ENCODE measurements at places on chromosomes 12 and 14. TPM values are rescaled to one million over a fixed set of nuclear protein-coding genes. Genes with fewer than 3 reads are reported as not detected.

The POTEG gene
- not detected for total RNA-seq

The MORN3 gene
- 0.78 TPM for total RNA-seq

DNA sequence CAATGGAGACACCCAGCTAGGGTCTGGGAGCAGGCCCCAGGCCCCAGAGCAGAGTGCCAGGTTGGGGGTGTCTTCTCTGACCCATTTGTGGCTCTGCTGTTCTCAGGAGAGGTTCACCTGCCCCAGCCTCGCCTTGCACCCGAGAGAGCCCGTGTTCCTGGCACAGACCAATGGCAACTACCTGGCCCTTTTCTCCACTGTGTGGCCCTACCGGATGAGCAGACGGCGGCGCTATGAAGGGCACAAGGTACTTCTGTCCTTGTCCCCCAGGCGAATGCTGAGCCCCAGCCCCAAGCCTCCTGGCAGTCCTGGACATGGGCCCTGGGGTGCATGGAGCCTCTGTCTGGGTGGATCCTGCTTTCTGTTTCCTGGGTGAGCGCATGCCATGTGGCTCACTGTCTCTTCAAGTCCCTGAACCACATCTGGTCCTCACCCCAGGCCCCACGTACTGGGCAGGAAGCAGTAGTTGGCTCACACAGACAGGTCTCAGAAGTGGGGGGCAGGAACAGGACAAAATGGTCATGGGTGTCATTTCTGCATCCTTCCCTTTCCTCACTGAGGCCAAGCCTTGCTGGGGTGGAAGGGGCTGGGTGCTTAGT lies 58.2 kb downstream of the BEGAIN start:
- H3K27ac ChIP-seq, result no peak overlapping the region

GRCh38 chr12:131853832-131854797 lies 25.9 kb downstream of the MMP17 start:
- no peaks in the 10 kb centered on the region for H3K27me3 ChIP-seq
- H3K27ac ChIP-seq, result no peak overlapping the region
- no peaks in the 10 kb centered on the region for H3K36me3 ChIP-seq
- no peaks in the 10 kb centered on the region for H3K4me1 ChIP-seq

- peaks cover 6% of the 10 kb centered on the region for H3K4me1 ChIP-seq
- no peaks in the 10 kb centered on the region for H3K36me3 ChIP-seq
- DNase-seq, result no peak
- H3K27ac ChIP-seq, result peak overlapping the region; percentile 69
- H3K4me3 ChIP-seq, result no peak overlapping the region
- H3K27me3 ChIP-seq, result no peaks in the 10 kb centered on the region
Observed at GRCh38 chr14:55126932-55127459, 2.1 kb upstream of the LGALS3 start.

GRCh38 chr14:60679566-60680258 lies 30.4 kb upstream of the SIX1 start:
- no peak overlapping the region for H3K27ac ChIP-seq
- DNase-seq, result no peak
- no peaks in the 10 kb centered on the region for H3K4me1 ChIP-seq
- H3K27me3 ChIP-seq, result no peaks in the 10 kb centered on the region

GRCh38 chr12:55467836-55468235 lies 2.1 kb downstream of the OR6C70 start:
- no peaks in the 10 kb centered on the region for H3K27me3 ChIP-seq
- DNase-seq, result no peak
- no peaks in the 10 kb centered on the region for H3K36me3 ChIP-seq

The SUSD6 gene
- 51.7 TPM for total RNA-seq

DNA sequence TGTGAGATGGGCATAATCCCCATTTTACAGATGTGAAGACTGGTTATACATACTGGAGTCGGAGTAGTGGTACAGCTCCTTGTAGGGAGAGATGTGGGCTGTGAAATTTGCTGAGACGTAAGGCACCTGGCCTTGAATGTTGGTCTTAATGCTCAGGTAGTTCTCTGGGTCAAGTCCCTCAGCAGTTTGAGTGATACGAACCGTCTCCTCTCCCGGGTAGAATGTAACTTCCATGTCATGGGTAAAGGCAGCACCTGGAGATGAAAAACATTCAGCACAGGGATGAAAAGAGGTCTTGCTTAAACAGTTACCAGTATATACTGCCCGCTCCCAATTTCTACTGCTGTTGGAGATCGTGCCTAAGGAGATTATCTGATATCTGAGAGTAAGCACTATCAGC lies 28.3 kb downstream of the NID2 start:
- peaks cover 4% of the 10 kb centered on the region for H3K36me3 ChIP-seq
- no peak overlapping the region for H3K4me3 ChIP-seq
- no peak overlapping the region for H3K27ac ChIP-seq
- H3K27me3 ChIP-seq, result no peaks in the 10 kb centered on the region

DNA sequence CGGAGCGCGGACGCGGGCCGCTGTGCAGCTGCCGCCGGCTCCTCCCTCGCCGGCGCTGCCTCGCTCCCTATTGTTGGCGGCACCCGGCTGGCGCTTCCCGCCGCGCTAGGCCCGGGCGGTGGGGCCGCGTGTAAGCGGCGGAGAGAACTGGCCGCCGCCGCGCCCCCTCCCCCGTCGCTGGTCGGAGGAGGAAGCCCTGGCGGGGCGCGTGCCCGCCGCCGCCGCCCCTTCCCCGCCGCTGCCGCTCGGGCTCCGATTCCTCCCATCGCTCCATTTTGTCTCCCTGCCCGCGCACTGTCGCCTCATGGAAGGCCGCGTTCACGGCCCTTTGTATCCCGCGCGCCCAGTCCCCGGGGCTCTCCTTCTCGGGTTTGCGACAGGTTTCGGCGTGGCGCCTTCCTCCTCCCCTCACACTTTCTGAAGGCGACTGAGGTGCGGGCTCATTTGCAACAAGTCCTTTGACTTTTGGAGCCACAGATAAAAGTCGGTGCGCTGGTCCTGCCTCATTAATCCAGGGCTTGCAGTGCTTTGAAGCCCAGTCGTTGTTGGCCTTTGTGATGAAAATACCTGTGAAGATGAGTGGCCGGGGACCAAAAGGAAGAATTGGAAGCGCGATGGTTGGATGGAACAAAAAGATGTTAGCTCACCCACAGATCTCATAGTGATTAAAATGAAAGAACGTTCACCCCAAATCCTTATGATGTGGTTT lies 707 bp downstream of the CPSF6 start:
- H3K27me3 ChIP-seq, result no peaks in the 10 kb centered on the region
- H3K4me3 ChIP-seq, result peak overlapping the region; percentile 98
- H3K27ac ChIP-seq, result peak overlapping the region; percentile 86
- H3K4me1 ChIP-seq, result peaks cover 28% of the 10 kb centered on the region
- H3K36me3 ChIP-seq, result no peaks in the 10 kb centered on the region

GRCh38 chr12:79020106-79020505 lies 155.5 kb downstream of the SYT1 start:
- H3K27me3 ChIP-seq, result no peaks in the 10 kb centered on the region
- no peaks in the 10 kb centered on the region for H3K4me1 ChIP-seq
- no peaks in the 10 kb centered on the region for H3K36me3 ChIP-seq
- H3K27ac ChIP-seq, result no peak overlapping the region
- no peak for DNase-seq

- no peaks in the 10 kb centered on the region for H3K27me3 ChIP-seq
- DNase-seq, result no peak
Observed at GRCh38 chr14:77897374-77897773, 97.5 kb downstream of the ADCK1 start.

- peaks cover 11% of the 10 kb centered on the region for H3K4me1 ChIP-seq
- H3K36me3 ChIP-seq, result no peaks in the 10 kb centered on the region
- H3K27ac ChIP-seq, result peak overlapping the region; percentile 92
- no peak for DNase-seq
- H3K4me3 ChIP-seq, result peak overlapping the region; percentile 83
- no peaks in the 10 kb centered on the region for H3K27me3 ChIP-seq
Observed at GRCh38 chr14:101948666-101949216, 15.6 kb upstream of the DYNC1H1 start.

DNA sequence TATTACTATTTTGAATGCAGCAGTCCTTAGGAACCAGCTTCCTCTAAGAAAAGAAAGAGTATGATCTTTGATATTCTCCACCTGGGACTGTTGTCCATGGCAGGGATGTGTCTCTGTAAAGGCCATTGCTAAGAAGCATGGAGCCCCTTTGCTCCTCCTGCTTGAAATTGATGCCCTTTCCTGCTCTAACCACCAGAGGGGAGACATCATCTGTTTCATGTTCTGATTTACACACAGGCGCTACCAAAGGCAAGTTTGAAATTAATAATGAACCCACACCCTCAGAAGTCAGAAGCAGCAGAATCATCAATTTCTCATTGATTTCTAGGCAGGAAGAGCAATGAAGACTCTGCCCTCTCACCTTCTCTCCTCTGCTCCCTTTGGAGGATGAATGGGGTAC lies 253.8 kb downstream of the RMST start:
- H3K27me3 ChIP-seq, result no peaks in the 10 kb centered on the region
- no peak overlapping the region for H3K4me3 ChIP-seq
- H3K27ac ChIP-seq, result no peak overlapping the region
- H3K36me3 ChIP-seq, result no peaks in the 10 kb centered on the region

The SPRING1 gene
- 13.4 TPM for total RNA-seq

DNA sequence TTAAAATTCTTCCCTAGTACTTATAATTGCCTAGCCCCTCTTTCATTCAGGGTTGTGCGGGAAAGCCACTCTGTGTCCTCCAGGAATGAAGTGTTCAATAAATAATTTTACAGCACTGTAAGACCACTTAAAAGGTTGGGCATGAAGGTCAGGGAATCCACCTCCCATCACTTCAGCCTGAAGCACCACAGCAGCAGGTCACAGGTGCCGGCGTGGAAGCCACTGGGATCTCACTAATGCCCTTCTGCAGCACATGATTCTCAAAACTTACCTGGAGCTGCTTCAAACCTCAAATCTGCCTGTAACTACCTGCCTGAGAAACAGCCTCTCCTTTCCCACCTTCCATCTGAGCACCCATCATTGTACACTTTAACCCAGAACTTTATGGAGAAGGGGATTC lies 159.5 kb downstream of the ANO4 start:
- no peaks in the 10 kb centered on the region for H3K27me3 ChIP-seq
- H3K4me3 ChIP-seq, result no peak overlapping the region
- H3K27ac ChIP-seq, result no peak overlapping the region
- no peaks in the 10 kb centered on the region for H3K36me3 ChIP-seq
- DNase-seq, result no peak

The B3GNT4 gene
- not detected for total RNA-seq

The KRT83 gene
- total RNA-seq, result not detected

- H3K27me3 ChIP-seq, result no peaks in the 10 kb centered on the region
- no peaks in the 10 kb centered on the region for H3K36me3 ChIP-seq
- H3K27ac ChIP-seq, result no peak overlapping the region
- H3K4me3 ChIP-seq, result no peak overlapping the region
Observed at GRCh38 chr12:113823016-113823415, 143.1 kb downstream of the RBM19 start.

GRCh38 chr12:45726603-45727300 lies 2.8 kb upstream of the ARID2 start:
- no peaks in the 10 kb centered on the region for H3K27me3 ChIP-seq
- peak overlapping the region; percentile 98 for H3K27ac ChIP-seq
- H3K4me1 ChIP-seq, result peaks cover 35% of the 10 kb centered on the region
- DNase-seq, result no peak
- peak overlapping the region; percentile 94 for H3K4me3 ChIP-seq
- H3K36me3 ChIP-seq, result no peaks in the 10 kb centered on the region

- H3K27ac ChIP-seq, result no peak overlapping the region
- H3K27me3 ChIP-seq, result no peaks in the 10 kb centered on the region
- DNase-seq, result no peak
- peaks cover 13% of the 10 kb centered on the region for H3K4me1 ChIP-seq
- no peak overlapping the region for H3K4me3 ChIP-seq
- H3K36me3 ChIP-seq, result peaks cover 7% of the 10 kb centered on the region
Observed at GRCh38 chr12:116015525-116015924, 262.0 kb downstream of the MED13L start.

DNA sequence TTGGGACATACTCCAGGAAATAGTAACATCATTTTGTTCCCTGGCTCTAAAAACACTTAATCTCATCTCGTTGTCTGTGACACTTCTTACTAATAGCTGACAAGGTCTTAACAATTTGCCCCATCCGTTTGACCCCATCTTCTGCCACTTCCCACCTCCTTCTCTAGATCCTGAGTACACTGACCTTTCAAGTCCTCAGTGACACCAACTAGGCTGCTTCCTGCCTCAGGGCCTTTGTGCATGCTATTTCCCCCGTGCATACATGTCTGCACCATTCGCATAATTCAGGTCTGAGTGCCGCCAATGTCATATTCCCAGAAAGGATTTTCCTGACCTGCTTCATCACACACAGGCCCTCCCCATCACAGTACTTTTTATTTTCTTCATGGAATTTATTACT lies 70.6 kb upstream of the CCND2 start:
- DNase-seq, result no peak
- no peak overlapping the region for H3K4me3 ChIP-seq
- no peak overlapping the region for H3K27ac ChIP-seq

The KRT1 gene
- total RNA-seq, result not detected

DNA sequence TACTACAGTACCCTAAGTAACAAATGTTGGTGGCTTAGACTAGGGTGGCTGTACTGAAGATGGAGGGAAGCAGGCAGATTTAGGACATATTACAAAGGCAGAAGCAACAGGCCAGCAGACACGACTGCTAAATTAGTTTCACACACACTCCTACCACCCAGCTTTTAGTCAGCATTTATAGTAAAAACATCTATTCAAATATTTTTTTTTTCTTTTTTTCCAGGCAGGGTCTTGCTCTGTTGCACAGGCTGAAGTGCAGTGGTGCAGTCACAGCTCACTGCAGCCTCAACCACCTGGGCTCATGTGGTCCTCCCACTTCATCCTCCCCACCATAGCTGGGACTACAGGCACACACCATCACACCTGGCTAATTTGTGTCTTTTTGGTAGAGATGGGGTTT lies 72.9 kb downstream of the CDK17 start:
- H3K4me1 ChIP-seq, result no peaks in the 10 kb centered on the region
- DNase-seq, result no peak
- no peaks in the 10 kb centered on the region for H3K27me3 ChIP-seq
- no peak overlapping the region for H3K27ac ChIP-seq
- H3K36me3 ChIP-seq, result no peaks in the 10 kb centered on the region

DNA sequence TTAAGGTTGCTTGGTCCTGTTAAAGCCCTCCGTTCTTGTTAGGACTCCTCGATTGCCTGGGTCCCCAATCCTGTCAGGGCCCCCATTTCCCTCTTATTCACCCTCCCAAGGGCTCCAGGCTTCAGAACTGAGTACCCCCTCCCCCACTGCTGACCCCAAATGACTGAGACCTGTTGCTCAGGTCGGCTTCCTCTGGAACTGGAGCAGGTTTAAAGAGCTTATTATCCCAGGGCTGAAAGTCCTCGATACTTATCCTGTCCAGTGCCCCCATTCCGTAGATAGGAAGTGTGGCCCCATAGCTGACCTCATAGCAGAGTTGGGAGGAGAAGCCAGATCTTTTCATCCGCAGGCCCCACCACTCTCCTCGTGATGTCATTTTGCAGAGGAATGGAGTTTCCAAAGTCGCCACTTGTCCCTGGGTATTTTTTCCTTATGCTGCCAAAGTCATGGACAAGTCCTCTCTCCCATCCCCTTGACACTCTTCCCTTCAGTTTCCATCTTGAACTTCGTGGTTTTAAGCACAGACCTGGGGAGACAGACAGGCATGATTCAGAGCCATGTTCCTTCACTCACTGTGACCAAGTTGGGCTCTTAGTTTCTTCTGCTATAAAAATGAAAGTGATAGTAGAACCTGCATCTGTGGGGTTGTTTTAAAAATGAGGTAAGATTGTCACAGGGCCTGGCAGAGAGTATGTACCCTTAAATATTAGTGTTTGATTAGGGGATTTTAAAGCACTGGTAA lies 1.2 kb downstream of the USP30 start:
- H3K4me1 ChIP-seq, result peaks cover 23% of the 10 kb centered on the region
- no peaks in the 10 kb centered on the region for H3K36me3 ChIP-seq
- DNase-seq, result no peak
- H3K27me3 ChIP-seq, result no peaks in the 10 kb centered on the region
- peak overlapping the region; percentile 91 for H3K4me3 ChIP-seq
- peak overlapping the region; percentile 62 for H3K27ac ChIP-seq

- no peaks in the 10 kb centered on the region for H3K36me3 ChIP-seq
- peaks cover 54% of the 10 kb centered on the region for H3K4me1 ChIP-seq
- H3K27me3 ChIP-seq, result no peaks in the 10 kb centered on the region
- peak overlapping the region; percentile 83 for H3K27ac ChIP-seq
- H3K4me3 ChIP-seq, result no peak overlapping the region
Observed at GRCh38 chr14:76917158-76917596, 91.0 kb downstream of the LRRC74A start.

Data from thoracic aorta (tissue), 2 donors.